ENCODE measurements at places on chromosomes 16 and 17.

DNA sequence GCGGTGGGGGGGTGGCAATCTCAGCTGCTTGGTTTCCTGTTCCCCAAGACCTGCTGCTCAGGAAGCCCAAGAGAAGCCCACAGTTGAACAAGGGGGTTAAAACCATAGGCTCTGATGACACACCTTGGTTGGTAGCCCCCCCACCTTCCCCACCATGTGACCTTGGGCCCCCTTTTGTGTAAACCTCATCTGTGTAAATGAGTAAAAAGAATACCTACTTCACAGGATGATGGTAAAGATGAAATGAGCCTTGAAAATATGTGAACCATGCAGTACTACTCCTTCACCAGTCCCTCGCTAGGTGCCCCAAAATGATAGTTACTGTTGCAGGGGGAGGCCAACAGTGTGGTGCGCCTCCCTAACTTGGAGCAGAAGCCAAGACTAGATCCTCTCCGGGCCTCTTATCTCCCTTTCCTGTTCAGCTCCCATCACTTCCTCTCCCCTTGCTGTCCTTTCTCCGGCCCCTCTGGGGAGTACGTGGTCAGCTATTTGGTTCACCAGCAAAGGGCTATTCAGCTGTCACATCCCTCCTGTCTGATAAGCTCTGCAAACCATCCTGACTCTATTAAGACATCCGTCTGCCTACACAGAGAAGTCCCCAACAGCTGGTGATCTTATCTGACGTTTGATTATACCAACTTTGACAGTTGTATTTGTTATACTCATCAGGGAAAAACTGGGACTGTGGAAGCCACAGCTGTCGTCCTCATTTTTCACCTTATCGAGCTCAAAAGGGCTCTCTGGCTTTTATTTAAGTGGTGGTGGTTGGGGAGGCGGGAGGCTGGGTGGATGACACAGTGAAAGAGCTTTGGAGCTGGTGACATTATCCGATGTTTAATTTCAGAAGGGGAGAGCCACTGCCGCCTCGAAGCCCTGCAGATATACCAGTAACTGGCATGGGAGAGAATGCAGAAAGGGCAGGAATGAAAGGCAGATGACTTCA is 19.9 kb downstream of the DCAKD start:
- DNase-seq: no peak

DNA sequence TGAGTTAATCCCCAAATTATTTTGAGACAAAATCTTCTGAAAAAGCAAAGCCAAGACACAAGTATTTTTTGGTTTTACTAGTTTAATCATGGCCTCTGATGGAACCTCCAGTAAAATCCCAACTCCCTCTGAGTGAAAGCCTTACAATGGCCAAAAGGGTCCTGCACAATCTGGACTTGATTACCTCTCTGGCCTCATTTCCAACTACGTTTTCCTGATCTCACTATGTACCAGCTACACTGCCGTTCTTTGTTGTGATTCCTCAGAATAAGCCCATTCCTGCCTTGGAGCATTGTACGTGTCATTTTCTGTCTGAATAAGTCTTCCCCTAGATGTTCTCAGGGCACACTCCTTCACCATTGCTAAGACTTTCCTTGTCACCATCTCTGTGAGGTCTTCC is 37.3 kb downstream of the SPOP start:
- DNase-seq: no peak

GRCh38 chr16:30535777-30536190 is 1.1 kb upstream of the ZNF747 start:
- peak; percentile 50 for DNase-seq

- DNase-seq: peak; percentile 26
These were observed 17.8 kb downstream of the PLLP start for GRCh38 chr16:57266531-57267260.

- no peak for DNase-seq
These were observed at the start of gene RPUSD1 for GRCh38 chr16:787978-788398. Gene RPUSD1 (minus strand): TSS chr16:788381. CDS start chr16:787737, 644 bp downstream.

GRCh38 chr17:27848931-27849330 is 44.2 kb downstream of the LYRM9 start:
- no peak for DNase-seq

DNA sequence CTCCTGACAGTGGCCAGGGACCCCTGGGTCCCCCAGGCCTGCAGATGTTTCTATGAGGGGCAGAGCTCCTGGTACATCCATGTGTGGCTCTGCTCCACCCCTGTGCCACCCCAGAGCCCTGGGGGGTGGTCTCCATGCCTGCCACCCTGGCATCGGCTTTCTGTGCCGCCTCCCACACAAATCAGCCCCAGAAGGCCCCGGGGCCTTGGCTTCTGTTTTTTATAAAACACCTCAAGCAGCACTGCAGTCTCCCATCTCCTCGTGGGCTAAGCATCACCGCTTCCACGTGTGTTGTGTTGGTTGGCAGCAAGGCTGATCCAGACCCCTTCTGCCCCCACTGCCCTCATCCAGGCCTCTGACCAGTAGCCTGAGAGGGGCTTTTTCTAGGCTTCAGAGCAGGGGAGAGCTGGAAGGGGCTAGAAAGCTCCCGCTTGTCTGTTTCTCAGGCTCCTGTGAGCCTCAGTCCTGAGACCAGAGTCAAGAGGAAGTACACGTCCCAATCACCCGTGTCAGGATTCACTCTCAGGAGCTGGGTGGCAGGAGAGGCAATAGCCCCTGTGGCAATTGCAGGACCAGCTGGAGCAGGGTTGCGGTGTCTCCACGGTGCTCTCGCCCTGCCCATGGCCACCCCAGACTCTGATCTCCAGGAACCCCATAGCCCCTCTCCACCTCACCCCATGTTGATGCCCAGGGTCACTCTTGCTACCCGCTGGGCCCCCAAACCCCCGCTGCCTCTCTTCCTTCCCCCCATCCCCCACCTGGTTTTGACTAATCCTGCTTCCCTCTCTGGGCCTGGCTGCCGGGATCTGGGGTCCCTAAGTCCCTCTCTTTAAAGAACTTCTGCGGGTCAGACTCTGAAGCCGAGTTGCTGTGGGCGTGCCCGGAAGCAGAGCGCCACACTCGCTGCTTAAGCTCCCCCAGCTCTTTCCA is 25.1 kb downstream of the C1QTNF1 start:
- no peak for DNase-seq

GRCh38 chr16:17431968-17432625 is 38.7 kb downstream of the XYLT1 start:
- no peak for DNase-seq

GRCh38 chr16:79902351-79902750 is 301.8 kb upstream of the MAF start:
- no peak for DNase-seq

- DNase-seq: no peak
These were observed 3.4 kb downstream of the RAPGEFL1 start for GRCh38 chr17:40180694-40181093.

- no peak for DNase-seq
These were observed 19.0 kb downstream of the AXIN1 start for GRCh38 chr16:333406-334094.

GRCh38 chr17:66900126-66901010 is 64.1 kb upstream of the CACNG4 start:
- DNase-seq: no peak

DNA sequence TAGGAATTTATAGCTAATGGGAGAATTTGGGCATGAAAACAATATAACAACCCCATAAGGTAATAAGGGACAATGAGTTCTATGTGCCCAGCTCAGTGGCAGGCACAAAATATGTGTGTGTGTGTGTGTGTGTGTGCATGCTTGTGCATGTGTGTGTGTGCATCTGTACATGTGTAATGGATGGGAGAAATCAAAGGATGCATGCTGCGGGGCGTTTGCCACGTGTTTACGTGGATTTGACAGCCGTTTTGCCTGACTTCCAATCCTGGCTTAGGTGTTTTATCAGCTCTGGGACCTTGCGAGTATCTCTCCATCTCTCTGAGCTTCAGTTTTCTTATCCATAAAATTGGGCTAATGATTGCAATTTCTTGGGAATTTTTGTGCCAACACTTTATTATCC is 108.4 kb downstream of the IRX5 start:
- DNase-seq: no peak

DNA sequence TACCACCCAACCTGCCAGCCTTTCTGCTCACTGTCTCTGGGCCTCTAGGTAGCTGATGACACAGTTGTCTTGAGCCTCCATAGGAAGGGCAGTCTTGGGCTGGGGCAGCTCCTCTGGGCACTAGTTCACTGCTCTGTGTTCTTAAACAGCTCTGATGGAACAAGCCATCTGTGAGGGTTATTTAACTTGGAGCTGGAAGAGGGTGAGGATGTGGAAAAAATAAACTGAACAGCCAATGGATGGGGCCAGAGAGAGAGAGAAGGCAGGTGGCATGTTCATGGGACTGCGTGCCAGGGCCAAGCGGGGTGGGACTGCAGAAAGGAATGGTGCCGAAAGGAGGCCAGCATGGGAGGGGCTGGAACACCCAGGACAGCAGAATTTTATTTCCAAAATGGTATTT is 52.6 kb downstream of the HIC1 start:
- no peak for DNase-seq

- no peak for DNase-seq
These were observed 62.4 kb downstream of the ZNF778 start for GRCh38 chr16:89279666-89280481.

DNA sequence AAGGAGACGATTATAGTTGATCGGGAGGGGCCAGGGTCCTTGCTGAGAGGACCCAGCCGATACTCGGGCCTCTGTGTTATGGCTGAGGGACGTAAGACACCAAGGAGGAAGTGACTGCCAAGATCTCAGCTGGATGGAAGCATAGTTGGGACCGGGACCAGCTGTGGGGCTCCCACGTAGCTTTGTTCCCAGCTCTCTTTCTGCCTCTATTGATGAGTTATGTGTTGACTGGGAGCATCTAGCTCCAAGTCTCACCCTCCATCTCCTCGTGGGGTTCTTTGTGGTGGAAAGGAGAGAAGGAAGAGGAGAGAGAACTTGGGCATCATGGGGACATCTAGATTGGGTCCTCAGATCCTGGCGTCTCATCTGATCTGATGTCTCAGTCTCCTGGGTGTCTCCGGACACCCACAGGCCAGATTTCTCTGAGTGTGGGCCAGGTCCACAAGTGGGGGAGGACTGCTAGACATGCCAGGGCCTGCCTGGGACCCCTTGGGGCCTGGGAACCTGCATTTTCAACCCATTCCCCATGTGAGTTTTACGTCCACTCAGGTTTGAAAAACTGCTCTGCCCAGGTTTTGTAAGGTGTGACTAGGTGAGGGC is 1.0 kb downstream of the MGRN1 start:
- no peak for DNase-seq

GRCh38 chr16:17144431-17144830 is 326.3 kb downstream of the XYLT1 start:
- no peak for DNase-seq

- DNase-seq: no peak
These were observed 7.2 kb upstream of the MYCBPAP start for GRCh38 chr17:50501054-50501453.

- DNase-seq: no peak
These were observed 31.4 kb upstream of the PMFBP1 start for GRCh38 chr16:72203401-72203800.

- DNase-seq: no peak
These were observed 64.1 kb downstream of the PIPOX start for GRCh38 chr17:29107084-29107483.

DNA sequence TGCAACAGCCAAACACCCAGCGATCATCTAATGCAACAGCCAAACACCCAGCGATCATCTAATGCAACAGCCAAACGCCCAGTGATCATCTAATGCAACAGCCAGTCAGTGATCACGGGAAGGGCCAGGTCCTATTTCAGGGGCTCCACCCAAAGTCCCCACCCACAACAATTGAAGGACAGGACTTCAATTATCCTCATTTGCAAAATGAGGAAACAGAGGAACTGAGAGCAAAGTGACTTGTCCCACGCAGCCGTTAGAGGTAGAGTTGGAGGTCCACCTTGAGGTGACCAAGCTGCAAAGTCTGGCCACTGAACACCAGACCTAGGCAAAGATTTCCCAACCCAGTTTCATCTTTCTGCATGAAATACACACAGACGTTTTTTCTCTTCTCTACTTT is 3.7 kb downstream of the ZG16B start:
- DNase-seq: no peak

- no peak for DNase-seq
These were observed 37.1 kb upstream of the DOC2B start for GRCh38 chr17:218432-219110.

- DNase-seq: no peak
These were observed 8.0 kb downstream of the TNFAIP1 start for GRCh38 chr17:28343491-28343932.

DNA sequence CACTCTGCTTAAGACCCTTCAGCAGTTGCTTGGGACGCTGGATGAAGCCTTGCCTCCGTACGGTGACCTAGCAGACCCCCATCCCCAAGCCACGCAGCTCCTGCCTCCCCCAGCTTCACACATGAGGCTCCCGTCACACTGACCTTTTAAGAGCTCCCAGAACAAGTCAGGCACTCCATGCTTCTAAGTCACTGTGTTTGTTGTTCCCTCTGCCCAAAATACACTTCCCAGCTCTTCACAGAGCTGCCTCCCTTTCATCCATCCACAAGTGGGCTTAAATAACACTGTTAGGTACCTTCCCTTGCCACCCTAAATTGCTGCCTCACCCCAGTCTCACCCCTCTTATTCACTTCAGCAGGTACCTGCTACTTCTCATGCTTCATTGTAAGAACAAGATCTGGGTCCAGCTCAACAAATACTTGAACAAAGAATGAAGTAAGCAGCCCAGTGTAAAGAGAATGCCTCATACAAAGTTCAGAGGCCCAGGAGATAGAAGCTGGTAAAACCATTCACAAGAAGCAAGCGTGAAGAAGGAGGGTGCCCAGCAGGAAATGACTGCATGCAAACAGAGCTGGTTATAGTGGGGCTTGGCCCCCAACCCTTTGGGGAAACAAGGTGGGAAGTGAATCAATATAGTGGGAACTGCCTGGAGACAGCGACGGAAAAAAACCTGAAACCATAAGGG is 5.8 kb downstream of the ZC3H7A start:
- DNase-seq: no peak

DNA sequence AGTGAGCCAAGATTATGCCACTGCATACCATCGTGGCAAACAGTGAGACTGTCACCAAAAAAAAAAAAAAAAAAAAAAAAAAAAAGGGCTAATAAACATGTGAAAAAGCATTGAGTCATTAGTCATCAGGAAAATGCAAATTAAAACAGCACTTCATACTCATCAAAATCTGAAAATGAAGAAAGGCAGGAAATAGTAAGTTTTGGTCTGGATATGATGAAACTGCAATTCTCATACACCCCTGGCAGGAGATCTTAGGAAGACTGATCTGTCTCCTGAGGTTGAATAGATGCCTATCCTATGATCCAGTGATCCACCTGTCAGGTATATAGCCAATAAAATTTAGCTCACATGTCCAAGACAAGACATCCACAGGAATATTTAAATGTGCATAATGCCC is 212.7 kb downstream of the CPPED1 start:
- no peak for DNase-seq

DNA sequence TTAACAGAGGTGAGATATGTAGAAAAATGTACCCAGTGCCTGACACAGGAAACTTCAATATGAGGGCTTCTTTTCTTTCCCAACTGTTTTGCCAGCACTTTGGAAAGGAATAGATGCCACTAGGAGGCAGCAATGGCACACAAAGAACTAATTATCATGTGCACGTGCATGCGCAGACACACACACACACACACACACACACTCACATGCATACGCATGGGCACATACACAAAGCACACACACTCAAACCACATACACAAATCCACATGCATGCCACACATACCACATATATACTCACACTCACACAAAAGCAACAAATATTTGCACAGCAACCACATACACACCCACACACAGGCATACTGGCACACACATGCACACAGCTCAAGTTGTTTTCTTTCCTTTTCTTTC is 8.8 kb upstream of the CEP112 start:
- DNase-seq: peak; percentile 15

- DNase-seq: no peak
These were observed 26.4 kb downstream of the ARHGAP17 start for GRCh38 chr16:24988593-24989338.
